ENCODE measurements at places on chromosomes 12 and 14. TPM values are rescaled to one million over a fixed set of nuclear protein-coding genes. Genes with fewer than 3 reads are reported as not detected.

CELA1 gene
- not detected for total RNA-seq

SLC22A17 gene
- 23.1 TPM for total RNA-seq

GRCh38 chr12:19819231-19819630, 379.9 kb downstream of the AEBP2 start:
- no peak for DNase-seq

DNA sequence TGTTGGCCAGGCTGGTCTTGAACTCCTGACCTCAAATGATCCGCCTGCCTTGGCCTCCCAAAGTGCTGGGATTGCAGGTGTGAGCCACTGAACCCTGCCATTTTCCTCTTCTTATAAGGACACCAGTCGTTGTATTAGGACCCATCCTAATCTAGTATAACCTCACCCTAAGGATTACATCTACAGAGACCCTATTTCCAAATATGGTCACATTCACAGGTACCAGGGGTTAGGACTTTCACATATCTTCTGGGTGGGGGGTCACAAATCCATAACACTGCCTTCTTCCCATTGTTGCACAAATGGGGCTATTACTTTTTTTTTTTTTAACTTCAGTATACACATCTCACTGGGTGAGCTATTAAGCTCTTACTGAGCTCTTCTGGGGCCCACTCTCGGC, 38.6 kb downstream of the ARF6 start:
- no peak for DNase-seq

- DNase-seq = no peak
These were observed 693.0 kb downstream of the LRFN5 start for GRCh38 chr14:42299692-42300091.

TAS2R43 gene
- 0.99 TPM for total RNA-seq

MYBPC1 gene
- total RNA-seq = not detected

GRCh38 chr14:102929241-102930137, 7.0 kb downstream of the AMN start:
- no peak for DNase-seq

DNA sequence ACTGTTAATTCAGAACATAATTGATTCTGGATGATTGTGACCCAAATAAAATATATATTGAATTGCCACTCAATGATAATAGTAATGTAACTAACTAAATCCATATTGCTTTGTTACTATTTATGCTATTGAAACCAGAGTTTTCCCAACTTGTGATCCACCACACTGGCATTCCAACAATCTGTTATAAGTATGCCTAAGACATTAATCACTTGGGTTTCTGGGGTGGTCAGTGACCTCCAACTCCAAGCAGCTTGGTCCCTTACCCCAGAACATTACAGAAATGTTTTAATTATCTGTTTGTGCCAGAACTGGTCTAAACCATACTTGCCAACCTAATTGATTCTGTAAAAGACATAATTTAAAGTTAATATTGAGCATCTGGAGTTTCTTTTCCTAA, 14.6 kb downstream of the CAPS2 start:
- peak; percentile 82 for DNase-seq

ASIC1 gene
- 1.8 TPM for total RNA-seq

- DNase-seq = peak; percentile 95
These were observed 86.6 kb downstream of the FOXN3 start for GRCh38 chr14:89330236-89331002.

DNA sequence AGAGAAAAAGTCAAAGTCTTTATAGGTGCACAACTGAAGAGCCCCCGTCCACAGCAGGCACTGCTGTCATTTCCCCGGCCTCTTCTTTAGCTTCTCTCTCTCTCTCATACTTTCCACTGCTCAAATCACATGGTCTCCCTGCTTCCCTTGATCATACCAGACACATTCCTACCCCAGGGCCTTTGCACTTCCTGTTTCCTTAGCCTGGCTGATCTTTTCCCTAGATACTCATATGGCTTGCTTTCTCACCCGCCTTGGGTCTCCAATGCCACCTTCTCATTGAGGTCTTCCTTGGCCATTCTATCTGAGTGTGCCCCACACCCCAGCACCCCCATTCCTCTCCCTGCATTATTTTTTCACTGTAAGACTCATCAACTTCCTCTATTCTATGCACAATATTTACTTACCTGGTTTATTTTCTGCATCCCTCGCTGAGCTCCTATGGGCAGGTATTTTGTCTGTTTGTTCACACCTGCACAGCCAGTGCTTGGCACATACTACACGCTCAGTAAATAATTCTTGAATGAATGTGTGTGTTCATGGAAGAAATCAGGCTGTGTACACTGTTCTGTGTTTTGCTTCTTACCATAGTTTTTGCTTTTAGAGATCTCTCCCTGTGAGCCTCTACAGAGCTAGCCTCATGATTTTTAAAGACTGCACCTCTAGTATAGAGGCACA, 31.9 kb downstream of the SERPINA1 start:
- DNase-seq = no peak

PRIM1 gene
- total RNA-seq = 4.9 TPM

- DNase-seq = no peak
These were observed 82.7 kb downstream of the SDR9C7 start for GRCh38 chr12:56851462-56851861.

DNA sequence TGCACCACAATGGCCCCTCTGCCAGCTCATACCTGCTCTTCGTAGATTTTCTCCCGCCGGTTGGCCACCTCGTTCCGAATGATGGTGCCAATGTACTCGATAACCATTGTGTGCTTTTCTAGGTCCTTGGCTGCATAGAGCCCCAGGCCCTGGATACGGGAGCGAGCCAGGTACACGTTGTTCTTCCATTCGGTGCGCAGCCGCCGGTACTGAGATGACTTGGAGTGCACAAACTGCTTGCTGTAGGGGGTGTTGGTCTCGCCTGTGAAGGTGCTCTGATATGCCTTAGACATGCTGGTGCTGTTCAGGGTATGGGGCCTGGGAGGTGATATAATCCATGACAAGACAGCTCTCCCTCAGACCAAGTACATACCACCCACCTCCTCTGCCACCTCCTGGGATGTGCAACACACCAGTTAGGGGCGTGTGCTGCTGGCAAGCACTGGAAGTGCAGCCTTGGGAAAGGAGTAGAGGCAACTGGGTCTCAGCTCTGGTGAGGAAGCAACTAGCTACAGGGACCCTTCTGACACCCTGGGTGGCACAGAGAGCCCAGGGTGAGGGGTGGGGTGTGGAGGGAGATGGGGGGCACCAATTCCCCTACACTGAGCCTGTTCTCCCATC, 4.1 kb upstream of the PRKAG1 start:
- DNase-seq = no peak

PPP4R4 gene
- total RNA-seq = 0.51 TPM

GRCh38 chr12:14741153-14741552, 44.8 kb upstream of the GUCY2C start:
- DNase-seq = no peak

DNA sequence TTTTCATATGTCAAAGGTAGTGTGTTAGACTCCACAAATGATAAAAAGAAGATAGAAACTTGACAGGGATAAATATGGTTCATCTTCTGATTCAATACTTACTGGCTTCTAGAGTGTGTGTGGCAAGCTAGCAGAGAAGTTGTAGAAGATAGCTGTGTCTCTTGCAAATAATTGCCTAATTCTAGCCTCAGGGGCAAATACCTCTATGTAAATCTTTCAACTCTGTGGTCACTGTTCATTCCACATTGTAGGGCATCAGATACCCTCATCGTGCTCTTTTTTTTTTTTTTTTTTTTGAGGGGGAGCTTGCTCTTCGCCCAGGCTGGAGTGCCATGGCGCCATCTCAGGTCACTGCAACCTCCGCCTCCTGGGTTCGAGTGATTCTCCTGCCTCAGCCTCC, 1.7 kb downstream of the OLR1 start:
- no peak for DNase-seq

- DNase-seq = peak; percentile 48
These were observed 3.3 kb upstream of the EXOC3L4 start for GRCh38 chr14:103091041-103091882.

DNA sequence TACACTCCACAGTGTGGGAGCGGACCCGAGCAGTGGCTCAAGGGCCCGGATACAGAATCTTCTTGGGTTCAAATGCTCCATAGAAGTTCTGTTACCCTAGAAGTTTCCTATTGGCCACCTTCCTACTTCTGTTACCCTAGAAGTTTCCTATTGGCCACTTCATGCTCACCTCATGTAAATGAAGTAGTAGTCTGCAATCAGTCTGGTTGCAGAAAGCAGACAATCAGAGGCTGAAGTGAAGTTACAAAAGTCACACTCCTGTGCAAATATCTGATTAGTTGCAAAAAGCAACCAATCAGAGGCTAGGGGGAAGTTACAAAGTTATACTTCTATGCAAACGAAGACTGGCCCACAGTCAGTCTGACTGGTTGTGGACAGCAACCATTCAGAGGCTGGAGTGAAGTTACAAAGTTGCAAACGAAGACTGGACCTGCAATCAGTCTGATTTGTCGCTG, 77.8 kb upstream of the CPNE8 start:
- DNase-seq = no peak

DNA sequence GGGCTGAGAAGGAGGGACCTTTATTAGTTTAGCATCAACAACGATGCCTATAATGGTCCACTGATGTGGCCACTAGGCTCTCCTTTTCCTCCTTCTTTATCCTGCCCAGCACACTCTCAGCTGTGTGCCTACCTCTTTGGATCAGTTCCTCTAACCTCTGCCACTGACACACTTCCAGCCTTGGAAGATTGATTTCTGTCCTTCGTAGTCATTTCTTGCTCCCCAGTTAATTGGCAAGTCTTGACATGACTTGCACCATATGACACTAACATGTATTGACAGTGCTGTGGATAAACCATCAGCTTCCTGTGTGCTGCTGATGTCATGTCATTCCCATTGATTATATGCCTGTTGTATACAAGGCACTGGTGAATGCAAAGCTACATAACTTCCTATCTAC, 90.2 kb upstream of the PLEKHG7 start:
- no peak for DNase-seq

GRCh38 chr14:75202657-75203056, 26.2 kb upstream of the TMED10 start:
- no peak for DNase-seq

CLEC1A gene
- not detected for total RNA-seq

C12orf42 gene
- not detected for total RNA-seq

GRCh38 chr14:96038920-96039632, at the start of gene C14orf132:
C14orf132 (plus strand) TSS chr14:96039362; CDS start chr14:96039501, 139 bp downstream.
- DNase-seq = peak; percentile 59

- no peak for DNase-seq
These were observed 59.6 kb upstream of the EEA1 start for GRCh38 chr12:92988622-92989130.

DNA sequence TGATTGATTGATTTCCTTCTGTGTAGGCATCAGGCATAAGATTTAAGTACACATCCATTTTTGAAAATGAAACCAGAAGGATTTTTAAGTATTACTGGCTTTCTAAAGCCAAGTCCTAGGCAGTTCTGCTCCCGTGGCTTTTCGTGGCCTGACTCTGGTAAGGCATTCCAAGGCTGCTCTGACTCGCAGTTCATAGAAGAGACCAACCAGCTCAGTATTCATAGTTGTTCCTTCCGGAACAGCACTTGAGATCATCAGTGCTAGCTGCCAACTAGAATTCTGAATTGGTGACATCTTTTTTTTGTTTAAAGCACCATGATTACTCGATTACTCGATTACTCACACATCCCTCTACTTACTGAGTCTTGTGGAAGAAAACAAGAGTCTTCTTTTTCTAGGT, 25.9 kb downstream of the SUDS3 start:
- DNase-seq = peak; percentile 89

CCDC196 gene
- total RNA-seq = not detected

GRCh38 chr14:59677771-59678231, 101.2 kb upstream of the CCDC175 start:
- peak; percentile 41 for DNase-seq

DNA sequence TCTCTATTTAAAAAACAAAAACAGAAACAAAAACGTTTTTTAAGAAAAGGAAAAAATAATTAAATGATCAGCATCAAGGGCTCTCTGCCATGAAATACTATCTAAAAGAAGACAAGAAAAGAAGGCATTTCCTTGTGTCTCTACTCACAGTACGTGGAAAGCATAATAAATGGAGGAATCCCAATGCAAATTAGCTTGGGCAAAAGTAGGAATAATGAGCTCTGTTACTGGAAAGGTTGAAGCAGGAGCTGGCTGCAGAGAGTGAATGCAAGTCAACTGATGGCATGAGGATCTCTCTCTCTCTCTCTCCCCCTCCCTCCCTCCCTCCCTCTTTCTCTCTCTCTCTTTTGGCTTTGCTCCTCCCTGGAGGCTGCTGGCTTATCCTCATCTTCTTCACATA, 85.9 kb downstream of the TBX3 start:
- no peak for DNase-seq

DNA sequence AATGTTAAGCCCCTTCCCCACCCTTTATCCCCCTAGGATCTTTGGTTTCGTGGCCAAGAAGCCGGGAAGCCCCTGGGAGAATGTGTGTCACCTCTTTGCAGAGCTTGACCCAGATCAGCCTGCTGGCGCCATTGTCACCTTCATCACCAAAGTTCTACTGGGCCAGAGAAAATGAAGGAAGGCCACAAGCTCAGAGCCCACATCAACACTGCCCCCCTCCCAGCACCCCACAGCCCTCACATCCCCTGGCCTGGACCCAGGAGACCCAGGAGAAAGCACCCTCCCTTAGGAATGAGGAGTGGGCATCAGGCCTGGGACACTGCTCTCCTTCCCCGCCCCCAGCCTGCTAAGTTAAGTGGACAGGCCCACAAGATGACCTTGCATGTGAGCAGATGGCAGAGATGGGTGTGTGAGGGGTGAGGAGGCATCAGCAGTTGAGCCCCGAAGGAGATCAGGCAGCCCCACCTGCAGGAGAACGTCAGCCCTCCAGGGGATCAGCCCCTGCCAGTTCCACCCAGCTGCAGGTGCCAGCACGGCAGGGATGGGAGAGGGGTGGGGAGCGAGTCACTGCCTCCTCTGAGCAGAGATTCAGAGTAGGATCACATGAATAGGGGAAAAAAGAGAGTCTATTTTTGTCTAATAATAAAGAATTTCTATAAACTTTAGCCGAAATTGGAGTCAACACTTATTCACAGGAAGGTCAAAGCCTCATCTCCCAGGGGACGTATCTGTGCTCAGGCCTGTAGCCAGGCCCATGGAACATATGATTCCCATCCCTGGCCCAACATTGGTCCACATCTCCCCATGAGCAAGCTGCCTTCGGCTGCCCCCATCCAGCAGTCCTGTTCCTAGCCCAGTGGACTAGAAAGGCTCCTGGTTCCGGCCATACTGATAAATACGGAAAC, 14.1 kb downstream of the TNS2 start:
- DNase-seq = peak; percentile 91

GPR84 gene
- not detected for total RNA-seq

PYM1 gene
- 38.6 TPM for total RNA-seq

GRCh38 chr12:68667291-68667690, 19.5 kb upstream of the NUP107 start:
- no peak for DNase-seq

Data from fibroblast of lung (primary cell).